ENCODE measurements at places on chromosomes 5 and 9.

DNA sequence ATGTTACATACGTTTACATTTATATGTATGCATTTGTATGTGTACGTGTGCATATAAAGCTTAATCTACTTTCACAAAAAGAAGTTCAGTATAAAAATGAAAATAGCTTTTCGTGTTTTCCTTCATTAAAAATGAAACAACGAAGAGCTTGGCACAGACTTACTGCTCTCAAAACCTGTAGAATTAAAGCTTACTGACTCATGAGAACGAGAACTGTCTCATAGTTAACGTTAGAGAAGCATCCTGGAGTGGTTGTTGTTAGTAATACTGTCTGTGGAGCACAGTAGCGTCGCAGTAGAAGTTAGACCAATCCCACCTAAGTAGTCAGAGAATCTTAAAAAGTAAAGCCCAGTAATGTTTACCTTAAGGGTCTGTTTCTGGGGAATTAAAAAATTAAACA, 1.3 kb downstream of the MAT2B start:
- DNase-seq: peak; percentile 37

GRCh38 chr9:93635186-93636107, 59.1 kb downstream of the PHF2 start:
- DNase-seq: no peak

DNA sequence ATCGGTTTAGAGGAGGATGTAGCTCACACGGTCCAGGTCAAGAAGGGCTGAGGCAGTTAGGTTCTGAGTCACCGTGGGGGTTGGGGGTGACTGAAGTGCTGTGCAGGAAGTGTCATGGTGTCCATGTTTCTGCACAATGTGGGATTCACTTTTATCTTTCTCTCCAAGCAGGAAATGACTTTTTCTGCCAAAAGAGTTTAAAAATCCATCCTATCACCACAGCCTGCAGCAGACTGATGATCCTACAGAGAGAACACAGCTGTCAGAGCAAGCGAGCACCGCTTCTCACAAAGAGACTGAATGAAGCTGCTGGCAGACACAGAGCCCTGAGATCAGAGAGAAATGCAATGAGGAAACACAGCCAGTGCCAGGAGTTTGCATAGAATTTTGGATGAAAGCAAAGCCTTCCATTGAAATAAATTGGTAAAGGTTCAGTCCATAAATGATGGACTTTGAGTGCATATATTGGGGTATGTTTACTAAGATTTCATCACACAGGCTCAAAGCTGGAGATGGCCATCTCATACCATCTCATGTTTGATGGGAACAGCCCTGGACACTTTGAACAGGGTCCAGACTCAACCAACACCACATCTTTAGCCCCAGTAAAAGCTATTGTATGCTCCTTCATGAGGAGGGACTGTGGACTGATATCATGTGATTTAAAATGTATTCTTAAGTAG, 213.9 kb upstream of the FBXL7 start:
- peak; percentile 35 for DNase-seq

DNA sequence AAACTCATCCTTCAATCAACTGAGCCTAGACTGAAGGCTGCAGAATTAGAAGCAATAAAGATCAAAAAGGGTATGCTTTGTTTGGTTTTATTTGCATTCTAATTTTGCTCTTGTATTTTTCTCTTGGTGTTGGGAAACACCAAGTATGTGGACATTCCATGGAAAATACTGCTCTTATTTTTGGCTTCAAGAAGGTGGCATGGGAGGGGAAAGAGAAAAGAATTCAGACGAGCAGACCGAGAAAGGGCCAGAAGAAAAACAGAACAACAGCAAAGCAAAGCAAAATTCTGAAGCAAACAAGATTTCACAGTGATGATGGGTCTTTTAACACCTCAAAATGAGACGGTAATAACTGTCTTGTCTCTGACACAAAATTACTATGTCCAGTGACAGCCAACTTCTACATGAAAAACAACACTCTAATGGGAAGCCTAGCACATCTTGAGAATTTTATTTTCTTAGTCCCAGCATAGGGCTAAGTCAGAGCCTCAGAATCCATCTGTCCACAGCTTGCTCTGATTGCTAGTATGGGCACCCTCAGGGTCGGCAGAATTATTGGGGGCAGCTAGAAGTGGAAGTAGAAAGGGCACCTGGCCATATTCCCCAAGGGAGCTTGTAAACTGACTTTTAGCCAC, 26.8 kb downstream of the FREM1 start:
- no peak for DNase-seq

GRCh38 chr5:57316798-57317327, 143.0 kb downstream of the GPBP1 start:
- DNase-seq: peak; percentile 69

- DNase-seq: no peak
Observed at GRCh38 chr5:175797521-175798038, 73.8 kb upstream of the CPLX2 start.

DNA sequence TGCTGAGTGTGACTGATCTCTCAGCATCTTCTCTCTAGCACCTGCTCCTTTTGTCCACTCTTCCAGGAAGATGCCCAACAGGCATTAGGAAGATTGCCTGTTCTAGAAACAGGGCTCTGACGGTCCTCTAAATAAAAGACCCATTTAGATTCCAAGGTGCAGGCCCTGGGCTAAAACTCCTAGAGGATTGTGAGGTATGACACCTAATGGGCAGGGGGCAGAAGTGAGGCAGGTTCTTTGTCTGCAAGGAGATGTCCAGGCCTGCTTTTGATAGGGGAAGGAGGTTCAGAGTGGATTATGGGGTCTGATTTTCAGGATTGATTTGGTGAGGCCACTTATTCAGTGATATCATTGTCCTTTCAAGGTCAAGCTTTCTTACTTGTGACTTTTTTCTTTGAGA, 140.8 kb upstream of the TRPC7 start:
- no peak for DNase-seq

- no peak for DNase-seq
Observed at GRCh38 chr9:91301161-91301560, 60.6 kb downstream of the AUH start.

DNA sequence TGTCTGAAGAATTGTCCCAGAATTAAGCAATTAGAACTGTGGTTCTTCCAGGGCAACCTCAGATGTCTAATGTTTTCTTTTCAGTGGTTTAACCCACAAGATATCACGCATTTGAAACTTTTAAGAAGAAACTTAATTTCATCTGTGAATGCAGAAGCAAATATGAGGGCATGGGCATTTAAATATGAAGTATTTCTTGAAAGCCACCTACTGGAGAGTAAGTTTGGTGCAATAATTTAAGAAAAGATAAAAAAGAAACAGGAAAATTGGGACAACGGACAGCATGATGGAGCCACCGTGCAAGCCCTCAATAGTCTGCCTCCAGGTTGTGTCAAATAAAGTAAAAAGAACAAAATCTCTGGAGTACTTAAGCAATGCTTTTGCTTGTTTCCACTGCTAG, 1.2 kb upstream of the CAPSL start:
- no peak for DNase-seq

GRCh38 chr5:139181835-139182452, 16.2 kb downstream of the SIL1 start:
- no peak for DNase-seq

DNA sequence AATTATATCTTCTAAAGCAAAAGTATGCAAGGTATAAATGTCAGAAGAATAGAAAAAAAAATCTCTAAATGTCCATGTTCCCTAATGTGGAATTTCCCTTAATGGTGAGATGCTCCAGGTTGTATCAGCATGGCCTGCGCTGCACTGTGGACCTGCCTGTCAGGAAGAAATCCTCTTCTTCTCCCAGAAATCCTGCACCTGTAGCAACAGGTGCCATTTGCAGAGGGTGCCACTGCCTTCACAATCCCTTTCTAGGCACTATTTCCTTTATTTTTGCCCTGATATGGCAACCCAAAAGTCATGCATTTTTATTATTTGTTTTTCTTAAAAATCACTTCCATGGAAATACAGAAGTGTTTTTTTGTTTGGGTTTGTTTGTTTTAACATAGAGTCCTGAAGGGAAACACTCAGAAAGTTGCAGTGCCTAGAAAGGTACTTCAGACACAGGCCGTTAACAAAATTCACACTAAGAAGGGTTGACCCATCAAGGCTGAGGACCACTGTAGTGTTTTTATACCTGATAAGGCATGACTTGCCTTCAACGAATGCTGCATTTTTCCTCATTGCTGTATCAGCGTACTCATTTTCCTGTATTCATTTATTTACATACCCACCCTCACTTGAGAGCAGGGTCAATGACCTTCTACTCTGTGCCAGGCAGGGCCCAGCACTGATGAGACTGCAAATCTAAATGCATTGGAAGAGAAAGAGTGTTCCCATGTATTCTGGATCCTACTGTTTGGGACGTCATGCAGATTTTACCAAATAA, 177.8 kb downstream of the SNX18 start:
- DNase-seq: no peak

- no peak for DNase-seq
Observed at GRCh38 chr9:110011628-110012320, 196.2 kb downstream of the C9orf152 start.

DNA sequence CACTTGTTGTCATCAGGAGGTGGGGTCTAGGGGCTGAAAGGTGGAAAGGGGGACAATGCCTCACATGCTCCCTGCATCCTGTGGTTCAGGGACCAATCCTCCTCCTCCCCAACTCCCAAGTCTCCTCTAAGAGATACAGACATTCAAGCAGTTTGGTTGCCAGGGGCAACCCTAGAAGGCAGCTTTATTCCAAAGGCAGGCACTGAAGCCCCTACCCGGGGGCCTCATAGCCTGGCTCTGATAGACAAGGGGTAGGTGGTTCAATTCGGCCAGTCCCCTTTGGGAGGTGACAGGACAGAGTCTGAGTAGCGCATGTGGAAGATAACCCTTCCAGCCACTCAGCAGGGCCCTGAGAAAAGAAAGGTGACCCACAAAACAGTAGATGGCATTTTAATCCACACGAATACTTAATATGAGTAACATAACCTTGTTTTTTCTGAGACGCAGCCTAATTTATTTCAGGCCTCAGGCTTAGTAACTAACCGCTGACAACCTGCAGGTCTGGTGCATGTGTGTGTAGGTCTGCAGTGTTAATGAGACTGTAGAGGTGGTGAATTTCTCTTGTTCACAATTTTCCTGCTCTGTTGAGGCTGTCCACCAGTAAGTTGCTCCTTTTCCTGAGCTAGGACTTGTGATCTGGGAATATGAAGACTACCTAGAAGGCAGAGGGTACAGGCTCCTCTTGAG, 31.3 kb upstream of the HSPA9 start:
- DNase-seq: no peak

DNA sequence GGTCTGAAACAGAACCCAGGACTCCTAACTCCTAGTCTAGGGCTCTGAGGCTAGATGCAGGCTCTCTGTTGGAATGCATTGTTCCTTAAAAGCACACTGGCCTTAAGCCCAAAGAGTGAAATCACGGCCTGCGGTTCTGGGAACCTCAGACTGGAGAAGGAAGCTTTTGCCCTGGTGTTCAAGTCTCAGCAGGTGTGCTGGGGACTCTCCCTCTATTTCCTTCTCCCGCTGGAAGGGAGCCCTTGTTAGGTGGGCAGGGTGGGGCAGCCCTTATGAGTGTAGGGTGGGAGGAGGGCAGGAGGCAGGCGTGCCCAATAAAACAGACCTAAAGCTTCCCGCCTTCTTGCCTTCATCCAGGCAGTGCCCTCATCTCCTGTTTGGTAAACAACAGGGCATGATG, 1.8 kb upstream of the PPARGC1B start:
- no peak for DNase-seq

GRCh38 chr5:26942481-26942880, 95.9 kb downstream of the CDH9 start:
- no peak for DNase-seq

GRCh38 chr9:109378316-109378715, 57.5 kb upstream of the EPB41L4B start:
- DNase-seq: no peak

DNA sequence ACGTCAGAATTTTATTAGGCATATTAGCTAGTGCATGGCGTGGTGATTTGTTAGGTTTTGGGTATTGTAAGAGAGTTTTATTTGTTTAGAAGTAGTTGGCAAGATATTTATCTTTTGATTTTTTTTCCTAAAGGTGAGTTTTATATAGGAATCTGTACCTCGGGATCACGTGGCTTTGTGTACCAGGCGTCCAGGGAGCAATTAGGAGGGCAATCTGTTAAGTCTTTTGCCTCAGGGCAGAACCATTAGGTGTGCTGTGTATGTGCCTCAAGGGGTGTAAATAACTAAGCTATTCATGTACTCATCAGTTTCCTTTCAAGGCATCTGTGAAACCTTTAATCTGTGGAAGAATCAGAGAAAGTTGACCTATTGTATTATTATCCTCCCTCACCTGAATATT, 39.4 kb downstream of the ZSWIM6 start:
- no peak for DNase-seq

DNA sequence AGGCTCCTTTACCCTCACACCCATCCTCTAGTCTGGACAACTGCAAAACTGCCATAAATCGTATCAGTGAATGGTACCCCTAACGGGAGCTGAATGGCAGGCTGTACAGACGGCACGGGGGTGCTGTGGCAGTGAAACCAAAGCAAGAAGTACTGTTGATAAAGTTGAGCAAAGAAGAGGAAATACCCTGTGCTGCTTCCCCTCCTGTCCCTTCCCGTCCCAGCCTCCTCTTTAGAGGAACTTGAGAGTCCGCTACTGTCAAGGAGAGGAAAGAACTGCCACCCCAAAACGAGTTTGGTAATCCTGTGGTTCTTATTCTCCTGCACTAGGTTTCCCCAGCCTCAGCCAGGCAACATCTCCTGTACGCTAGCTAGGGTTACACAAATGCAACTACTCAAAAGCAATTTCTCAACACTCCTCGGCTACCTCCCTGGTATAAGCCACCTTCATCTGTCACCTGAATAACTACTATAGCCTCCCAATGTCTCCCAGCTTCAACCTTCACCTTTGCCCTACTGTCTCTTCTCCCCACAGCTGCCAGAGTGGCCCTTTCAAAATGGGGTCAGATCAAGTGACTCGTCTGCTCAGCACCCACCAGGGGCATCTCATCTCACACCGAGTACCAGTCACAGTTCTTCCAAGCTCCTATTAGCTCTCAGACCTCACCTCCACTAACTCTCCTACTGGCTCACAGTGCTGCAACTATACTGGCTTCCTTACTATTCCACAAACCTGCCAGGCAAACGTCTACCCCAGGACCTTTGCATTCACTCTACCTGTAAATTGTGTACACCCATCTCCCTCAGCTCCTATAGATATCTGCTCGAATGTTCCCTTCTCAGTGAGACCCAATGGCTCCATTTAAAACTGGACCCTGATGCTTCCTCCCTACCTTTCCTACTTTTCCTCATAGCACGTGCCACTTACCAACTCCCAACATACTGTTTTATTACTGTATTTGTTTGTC, 4.1 kb downstream of the GLRX start:
- DNase-seq: no peak

DNA sequence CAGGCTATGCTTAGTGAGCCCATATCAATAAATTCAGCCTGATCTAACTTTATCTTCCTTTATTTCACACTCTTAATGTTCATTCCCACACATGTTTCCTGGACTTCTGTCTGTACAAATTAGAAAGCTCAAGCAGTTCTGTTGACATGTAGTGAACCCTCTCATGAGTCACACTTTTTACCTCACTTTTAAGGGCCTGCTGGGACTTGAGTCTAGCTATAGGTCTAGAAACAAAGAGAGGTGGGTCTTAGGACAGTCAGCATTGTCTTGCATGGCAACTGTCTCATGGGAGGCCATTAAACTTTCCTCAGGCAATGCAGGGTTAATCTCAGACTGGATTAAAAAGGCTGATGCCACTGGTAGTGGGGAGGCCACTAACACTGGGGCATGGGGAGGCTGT, 8.6 kb upstream of the CCNH start:
- DNase-seq: no peak

Data from hepatic stellate cell (primary cell).